Suprapubic skin (tissue), 4 donors: ENCODE measurements at places on chromosomes 13 and 19. TPM values are rescaled to one million over a fixed set of nuclear protein-coding genes. Genes with fewer than 3 reads are reported as not detected.

The ETV2 gene
- 1.0 TPM for total RNA-seq

DNA sequence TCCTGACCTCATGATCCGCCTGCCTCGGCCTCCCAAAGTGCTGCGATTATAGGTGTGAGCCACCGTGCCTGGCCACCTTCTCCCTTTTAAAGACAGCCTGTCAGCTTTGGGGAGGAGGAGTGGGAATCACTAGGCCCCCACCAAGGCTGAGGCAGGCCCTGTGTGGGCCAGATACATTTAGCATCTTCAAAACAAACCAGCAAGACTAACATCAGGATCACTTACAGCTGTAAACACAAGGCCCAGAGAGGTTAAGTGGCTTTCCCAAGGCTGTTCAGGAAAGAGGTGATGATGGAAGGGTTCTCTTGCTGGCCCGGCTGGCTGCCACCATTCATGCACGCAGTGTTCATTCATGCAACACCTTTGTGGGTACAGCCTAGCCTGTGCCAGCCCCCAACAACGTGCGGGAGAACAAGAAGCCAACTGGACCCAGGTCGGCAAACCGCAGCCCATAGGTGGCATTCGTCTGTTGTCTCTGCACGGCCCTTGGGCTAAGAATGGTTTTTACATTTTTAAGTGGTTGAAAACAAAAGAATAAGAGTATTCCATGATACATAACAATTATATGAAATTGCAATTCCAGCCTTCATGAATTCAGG, 23.0 kb downstream of the IER2 start:
- DNase-seq: no peak

GRCh38 chr19:4531562-4532165, 3.4 kb downstream of the PLIN5 start:
- DNase-seq: no peak

- no peak for DNase-seq
Observed at GRCh38 chr13:46288570-46289259, 77.0 kb downstream of the LRRC63 start.

GRCh38 chr13:79477968-79478367, 3.0 kb upstream of the NDFIP2 start:
- DNase-seq: no peak

DNA sequence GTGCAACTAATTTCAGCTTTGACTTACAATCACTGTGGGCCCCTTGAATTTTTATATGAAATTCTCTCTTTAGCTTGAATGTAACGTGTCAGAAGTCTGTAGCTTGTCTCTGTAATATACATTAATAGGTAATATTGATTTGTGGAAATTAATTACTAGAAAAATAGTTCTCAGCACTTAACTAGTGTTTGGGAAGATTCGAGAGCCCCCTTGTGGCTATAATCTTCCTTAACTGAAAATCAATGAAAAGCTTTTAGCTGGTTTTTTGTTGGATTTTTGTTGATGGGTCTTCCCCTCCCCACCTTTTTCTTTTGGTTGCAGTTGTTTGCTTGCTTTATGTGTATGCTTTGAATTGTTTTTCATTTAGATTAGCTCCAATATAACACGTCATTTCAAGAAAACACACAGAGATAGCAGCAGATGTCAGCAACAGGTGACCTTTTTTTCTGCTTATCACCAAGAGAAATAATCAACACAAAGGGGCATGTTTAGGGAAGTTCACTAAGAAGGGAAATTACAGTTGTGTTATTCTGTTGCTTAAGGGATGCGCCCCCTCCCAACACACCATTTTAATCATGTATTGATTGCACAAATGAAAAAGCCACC, 176.8 kb downstream of the OXGR1 start:
- no peak for DNase-seq

DNA sequence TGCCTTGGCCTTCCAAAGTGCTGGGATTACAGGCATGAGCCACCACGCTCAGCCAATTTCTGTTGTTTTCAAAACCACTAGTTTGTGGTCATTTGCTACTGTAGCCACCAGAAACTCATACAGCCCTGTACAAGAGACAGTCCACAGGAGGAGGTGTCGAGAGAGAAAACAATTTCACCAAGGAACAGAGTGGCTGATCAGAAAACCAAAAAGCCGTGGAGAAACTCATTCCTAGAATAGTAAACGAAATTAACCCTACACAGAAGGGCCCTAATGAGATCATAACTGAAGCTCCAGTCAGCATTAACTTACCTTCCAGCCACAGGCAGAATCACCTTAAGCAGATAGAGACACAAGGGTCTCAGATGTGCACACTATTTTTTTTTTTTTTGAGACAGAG, 3.8 kb upstream of the CCDC124 start:
- no peak for DNase-seq

DNA sequence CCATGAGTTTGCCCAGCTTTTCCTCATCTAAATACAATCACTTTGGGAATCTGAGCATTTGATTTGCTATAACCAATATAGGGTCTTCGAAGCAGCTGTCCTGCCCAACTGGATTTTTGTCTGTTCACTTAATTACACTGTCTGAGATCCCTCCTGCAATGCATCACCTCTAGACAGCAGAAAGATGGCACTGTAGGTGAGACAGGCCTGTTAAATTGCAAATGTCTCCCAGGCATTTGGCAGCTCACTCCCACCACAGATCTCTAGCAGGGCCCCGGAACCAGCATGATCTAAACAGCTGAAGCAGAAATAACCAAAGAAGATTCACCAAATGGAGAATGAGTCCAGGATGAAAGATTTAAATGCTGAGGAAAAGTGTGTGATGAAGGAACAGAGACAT, 41.9 kb upstream of the SERPINE3 start:
- no peak for DNase-seq

GRCh38 chr13:112931028-112931934, 37.7 kb upstream of the MCF2L start:
- DNase-seq: no peak

DNA sequence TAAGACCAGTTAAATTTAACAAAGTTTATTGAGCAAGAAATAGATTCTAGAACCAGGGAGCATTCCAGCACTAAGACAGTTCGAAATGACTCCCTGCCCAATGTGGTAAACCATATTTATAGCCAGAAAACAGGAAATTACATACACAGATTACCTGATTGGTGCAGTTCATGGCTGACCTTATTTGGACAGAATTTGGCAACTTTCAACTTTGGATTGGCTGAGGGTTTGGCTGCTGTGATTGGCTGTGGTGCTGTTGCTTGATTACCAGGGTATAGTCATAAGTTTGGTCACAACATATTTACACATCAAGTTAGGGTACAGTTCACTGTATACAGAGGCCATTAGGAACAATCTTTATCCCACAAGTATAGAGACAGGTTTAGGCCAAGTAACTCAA, 984.8 kb upstream of the MIR17HG start:
- DNase-seq: no peak

- DNase-seq: no peak
Observed at GRCh38 chr19:12946731-12947496, 1.3 kb downstream of the RAD23A start.

The ELSPBP1 gene
- total RNA-seq: not detected

The CGB8 gene
- total RNA-seq: not detected

GRCh38 chr13:27440408-27440807, 10.0 kb downstream of the MTIF3 start:
- DNase-seq: no peak

DNA sequence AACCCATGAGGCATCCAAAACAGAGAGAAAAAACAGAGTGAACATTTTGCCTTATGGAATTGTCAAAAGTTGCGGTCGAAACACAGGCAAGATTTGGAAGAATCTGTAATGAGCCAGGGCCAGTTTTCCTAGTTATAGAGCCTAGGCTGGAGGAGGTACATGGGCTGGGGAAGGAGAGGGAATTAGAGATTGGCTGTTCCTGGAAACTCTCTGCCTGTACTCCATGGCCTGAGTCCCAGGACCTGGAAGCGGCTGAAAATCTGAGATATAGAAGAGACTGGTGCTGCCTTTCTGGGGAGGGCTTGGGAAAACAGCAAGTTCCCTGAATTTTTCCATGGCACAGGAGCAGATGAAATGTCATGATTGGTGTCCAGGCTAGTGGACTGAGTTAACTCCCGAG, 122.8 kb upstream of the KLF12 start:
- no peak for DNase-seq
